ENCODE measurements at places on chromosomes 13 and 19.
A peak's percentile ranks its signal among the peaks of the same experiment; 100 is the strongest.

DNA sequence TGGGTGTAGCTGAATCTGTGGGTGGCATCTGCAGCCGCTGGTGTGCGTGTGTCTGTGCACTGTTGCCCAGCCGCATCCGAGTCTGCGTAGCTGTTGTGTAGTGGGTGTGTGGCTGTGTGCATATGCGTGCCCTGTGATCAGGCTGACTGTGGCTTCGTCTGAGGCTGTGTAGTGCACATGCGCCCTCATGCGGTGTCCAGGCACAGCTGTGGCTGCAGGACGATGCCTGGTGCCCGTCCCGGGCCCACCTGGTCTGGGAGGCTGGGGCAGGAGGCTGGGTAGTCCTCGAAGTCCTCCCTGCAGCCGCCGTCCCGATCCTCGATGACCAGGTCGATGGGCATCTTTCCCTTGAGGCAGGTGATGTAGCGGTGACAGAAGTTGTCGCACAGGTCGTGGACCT lies 4.9 kb downstream of the MEIS3 start:
- peak; percentile 89 for DNase-seq

DNA sequence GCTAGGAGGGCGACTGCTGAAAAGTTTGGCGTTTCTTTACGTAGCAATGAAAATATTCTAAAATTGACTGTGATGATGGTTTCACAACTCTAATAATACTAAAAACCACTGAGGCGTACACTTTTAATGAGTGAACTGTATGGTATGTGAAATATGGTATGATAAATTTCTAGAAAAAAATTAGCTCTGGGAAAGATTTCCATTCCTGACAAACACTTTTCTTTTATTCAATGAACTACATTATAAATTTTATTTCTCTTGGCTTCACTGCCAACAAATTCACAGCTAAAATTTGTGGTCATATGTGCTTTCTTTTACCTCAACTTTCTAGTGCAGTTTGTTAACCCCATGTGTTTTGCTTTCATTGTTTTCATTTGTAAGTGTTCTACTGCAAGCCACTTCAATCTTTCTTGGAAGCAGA lies 11.1 kb downstream of the ZC3H13 start:
- no peak for DNase-seq

DNA sequence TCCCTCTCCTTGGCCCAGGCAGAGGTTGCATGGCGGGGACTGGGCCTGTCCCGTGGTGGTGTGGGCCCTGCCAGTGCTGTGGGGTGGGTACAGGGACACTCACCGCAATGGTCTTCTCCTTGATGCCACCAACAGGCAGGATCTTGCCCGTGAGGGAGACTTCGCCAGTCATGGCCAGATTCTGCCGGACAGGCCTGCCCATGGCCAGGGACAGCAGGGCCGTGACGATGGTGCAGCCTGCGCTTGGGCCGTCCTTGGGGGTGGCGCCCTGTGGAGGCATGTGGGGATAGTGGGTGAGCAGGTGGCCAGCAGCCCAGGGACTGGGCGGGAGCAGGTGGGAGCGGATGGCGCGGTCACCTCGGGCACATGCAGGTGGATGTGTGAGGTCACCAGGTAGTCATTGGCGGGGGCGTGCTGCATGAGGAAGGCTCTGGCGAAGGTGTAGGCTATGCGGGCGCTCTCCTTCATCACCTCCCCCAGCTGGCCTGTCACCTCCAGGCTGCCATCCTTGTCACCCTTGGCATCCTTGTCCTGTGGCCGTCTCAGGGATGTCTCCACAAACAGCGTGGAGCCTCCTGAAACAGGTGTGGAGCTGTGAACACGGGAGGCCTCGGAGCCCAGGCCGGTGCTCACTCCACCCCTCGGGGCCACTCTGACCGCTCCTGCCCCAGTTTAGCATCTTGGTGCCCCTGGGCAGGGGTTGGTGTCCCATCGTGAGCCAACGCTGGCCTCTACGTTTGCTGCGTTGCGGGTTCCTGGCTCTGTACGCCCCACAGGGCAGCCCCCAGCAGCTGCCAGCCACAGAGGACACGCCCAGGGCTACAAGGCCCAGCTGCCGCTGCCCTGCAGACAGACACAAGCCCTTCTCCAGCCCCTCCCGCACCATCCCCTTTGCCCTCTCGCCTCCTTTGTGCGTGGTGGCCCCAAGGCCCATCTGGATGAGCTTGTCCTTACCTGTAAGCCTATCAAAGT lies 3.4 kb downstream of the RPL36 start:
- DNase-seq: peak; percentile 37

DNA sequence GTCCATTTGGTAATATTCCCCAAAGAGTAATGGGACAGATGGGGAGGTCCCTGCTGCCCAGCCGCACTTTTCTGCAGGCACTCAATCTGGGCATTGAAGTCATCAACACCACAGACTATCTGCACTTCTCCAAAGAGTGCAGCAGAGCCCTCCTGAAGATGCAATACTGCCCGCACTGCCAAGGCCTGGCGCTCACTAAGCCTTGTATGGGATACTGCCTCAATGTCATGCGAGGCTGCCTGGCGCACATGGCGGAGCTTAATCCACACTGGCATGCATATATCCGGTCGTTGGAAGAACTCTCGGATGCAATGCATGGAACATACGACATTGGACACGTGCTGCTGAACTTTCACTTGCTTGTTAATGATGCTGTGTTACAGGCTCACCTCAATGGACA lies 295.0 kb downstream of the GPC5 start:
- no peak for DNase-seq

DNA sequence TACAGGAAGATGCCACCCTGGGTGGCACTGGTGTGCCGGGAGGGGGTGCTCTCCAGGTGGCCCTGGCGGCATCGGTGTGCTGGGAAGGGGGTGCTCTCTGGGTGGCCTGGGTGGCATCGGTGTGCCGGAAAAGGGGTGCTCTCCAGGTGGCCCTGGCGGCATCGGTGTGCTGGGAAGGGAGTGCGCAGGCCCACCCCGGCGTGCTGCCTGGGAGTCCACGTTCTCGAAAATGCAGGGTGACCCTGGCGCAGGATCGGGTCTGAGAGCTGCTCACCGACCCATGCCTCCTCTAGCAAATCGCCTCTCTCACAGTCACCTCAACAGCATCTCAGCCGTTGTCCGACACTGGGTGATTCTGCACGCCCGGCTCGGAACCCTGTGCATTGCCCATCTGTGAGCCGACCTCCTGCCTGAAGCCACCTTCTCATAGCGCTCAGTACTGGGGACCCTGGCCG lies 36.4 kb downstream of the RASA3 start:
- no peak for DNase-seq

GRCh38 chr13:27968316-27969081 lies 616 bp downstream of the CDX2 start:
- peak; percentile 75 for DNase-seq

DNA sequence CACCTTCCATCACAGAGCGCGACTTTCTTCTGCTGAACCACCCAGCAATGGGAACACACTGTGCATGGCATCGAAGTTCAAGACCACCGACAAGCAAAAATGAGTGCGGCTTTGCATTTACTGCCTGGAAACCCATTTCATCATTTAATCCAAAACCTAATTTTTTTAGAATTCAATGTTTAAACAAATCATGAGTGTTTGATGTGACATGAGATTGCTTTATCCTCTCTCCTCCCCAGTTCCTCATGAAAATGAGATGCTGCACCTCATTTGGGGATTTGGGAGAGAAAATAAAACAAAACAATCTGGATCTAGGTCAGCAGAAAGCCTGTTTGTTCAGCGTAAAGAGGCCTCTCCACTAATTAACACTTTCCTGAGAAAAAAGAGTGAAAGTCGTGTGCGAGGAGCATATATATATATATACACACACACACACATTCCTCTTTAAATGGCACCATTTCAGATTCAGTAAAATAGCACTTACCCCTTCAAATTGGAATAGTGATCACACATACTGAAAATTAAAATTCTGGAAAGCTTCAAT lies 126.2 kb downstream of the DCT start:
- no peak for DNase-seq

- DNase-seq: peak; percentile 6
Observed at GRCh38 chr13:97567510-97568243, 133.7 kb downstream of the RAP2A start.

DNA sequence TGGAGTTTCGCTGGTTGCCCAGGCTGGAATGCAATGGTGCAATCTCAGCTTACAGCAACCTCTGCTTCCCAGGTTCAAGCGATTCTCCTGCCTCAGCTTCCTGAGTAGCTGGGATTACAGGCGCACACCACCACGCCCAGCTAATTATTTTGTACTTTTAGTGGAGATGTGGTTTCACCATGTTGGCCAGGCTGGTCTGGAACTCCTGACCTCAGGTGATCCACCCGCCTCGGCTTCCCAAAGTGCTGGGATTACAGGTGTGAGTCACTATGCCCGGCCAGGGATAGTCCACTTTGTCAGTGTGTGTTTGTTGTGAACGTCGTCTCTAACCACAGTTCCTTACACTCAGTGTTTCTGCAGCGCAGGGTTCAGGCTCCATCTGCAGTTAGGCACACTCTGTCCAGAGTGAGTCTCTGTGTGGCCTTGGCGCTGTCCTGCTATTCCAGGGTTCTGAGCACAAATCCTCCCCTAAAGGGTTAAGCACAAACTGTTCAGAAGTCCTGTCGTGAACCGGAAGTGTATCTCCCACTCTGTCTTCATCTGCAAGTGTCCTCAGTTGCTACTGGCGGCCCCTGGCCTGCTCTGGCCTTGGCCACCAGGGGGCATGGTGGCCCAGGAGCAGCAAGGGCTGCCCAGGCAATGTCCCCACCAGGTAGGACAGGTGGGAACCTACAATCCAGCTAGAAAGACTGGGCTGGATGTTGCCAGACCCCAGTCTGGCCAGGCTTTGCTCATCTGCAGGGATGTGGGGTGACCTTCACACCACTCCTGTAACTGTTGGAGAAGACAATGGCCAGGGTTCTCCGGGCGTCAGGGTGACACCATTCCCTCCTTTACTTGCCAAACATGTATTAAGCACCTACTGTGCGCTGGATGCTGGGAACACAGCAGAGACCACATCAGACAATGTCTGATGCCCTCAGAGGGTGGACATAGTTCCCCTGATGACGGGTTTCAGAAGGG lies 38.8 kb upstream of the GATAD2A start:
- peak; percentile 93 for DNase-seq

DNA sequence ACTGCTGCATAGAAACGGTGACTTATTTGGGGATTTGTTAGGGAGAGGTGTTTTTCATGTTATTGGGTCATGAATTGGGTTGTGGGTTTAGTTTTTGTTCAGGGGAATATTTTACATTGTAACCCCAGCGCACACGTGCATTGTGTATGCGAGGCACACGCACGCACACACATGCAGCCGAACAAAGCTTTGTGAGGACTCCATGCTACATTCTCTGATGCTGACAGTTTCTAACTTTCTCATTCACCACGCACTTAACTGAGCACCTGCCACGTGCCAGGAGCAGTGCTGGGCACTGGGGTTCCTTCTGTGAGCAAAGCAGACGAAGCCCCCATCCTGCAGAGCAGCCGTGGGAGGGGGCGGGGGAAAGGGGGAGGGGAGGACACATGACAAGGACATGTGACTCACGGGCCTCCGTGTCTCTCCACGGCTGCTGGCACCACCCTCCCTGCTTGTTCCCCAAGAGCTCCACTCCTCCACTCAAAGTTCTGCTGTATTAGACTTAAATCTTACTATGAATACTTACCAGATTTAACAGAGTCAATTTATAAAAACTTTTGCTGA lies 55.6 kb downstream of the SLC7A9 start:
- no peak for DNase-seq

DNA sequence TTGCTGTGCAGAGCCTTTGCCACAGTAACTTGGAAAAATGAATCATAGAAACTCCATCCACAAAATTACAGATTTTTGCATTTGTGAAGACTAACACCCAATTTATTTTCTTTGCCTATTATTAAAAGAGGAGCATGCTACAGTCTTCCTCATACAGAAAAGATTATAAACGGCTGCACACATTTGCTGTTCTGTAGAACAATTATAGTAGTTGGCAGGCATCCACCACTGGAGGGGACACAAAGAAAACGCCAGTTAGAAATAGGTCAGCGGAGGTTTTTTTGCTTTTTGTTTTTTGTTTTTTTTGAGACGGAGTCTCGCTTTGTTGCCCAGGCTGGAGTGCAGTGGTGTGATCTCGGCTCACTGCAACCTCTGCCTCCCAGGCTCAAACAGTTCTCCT lies 51.6 kb downstream of the SACS start:
- DNase-seq: no peak

DNA sequence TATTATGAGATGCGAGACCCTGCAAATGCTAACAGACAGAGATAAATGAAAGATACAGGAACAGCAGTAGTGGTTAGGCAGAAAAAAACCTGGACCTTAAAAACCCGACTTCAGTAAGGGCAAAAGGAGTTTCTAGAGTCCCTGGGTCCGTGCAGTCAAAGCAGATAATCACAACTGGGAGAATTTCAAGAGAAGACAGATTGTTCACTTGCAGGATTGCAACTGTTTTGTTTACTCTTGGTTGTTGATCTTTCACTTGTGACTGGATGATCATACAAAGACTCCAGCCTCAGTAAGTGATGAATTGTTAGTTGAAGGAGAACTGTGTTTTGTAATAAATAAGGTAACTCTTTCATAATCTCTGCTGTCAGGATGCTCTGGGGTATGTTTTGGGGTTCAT lies 135.1 kb downstream of the GPC6 start:
- peak; percentile 45 for DNase-seq

GRCh38 chr19:33946535-33947264 lies 150.0 kb downstream of the KCTD15 start:
- no peak for DNase-seq

DNA sequence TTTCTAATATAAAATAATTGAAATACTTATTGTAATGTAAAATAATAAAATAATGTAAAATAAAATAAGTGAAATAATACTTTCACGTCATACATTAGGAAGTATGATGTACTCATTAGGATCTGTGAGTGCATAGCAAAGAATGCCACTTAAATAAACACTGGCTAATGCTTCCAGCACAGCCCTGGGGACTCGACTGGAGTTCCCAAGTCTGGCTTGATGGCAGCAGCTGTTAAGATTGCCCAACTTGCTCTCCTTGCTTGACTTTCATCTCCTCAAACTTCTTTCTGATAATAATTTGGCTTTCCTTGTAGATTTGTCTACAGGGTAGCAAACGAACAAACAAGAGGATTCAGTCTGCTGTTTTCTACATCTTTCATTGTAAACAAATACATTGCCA lies 191.9 kb downstream of the COG6 start:
- no peak for DNase-seq

DNA sequence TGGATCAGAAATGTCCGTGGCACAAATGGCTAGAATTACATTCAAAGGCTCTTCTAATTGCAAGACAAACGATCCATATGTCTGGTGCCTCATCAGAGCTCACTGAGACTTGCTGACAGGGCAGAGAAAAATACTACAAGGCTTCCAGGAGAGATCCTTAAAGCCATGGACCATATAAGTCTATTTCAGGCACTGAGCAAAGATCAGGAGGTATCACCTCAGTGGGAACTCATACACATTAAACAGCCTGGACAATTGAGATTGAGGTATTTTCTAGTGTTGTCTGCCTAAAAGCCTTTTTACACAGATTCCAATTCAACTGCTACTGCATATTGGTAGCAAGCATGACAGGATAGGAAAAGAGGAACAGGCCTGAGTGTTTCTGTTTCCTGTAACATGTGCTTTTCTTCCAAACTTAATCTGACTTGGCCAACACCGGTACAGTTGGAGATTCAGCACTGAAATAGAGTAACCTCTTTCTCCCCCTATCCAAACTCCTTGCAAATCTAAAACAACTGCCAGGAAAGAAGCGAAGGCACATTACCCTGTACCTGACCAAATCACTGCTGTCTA lies 65.9 kb downstream of the SERP2 start:
- no peak for DNase-seq

- no peak for DNase-seq
Observed at GRCh38 chr13:101205408-101205807, 210.9 kb downstream of the NALCN start.

All from DMS53 (cell line).